K562 (cell line): ENCODE measurements at places on chromosomes 7 and 10.
A peak's percentile ranks its signal among the peaks of the same experiment; 100 is the strongest.

- DNase-seq = no peak
Observed at GRCh38 chr10:23525406-23525805, 86.5 kb downstream of the OTUD1 start.

DNA sequence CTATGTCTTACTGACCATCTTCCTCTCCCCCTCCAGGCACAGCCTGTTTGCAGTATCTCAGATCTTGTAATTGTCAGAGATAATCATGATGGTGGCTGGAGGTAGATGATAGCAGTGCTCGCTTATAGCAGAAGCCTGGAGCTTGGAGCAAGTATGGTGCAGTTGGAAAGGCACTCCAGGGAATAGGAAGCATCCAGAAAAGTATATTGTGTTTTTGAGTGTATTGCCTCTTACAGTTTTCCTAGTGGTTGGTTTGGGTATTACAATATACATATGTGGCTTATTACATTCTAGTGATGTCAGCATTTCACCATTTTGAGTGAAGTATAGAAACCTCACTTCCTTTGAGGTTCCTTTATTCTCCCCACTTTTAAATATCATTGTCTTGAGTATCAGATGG, 101.5 kb downstream of the STK31 start:
- peak; percentile 8 for DNase-seq

DNA sequence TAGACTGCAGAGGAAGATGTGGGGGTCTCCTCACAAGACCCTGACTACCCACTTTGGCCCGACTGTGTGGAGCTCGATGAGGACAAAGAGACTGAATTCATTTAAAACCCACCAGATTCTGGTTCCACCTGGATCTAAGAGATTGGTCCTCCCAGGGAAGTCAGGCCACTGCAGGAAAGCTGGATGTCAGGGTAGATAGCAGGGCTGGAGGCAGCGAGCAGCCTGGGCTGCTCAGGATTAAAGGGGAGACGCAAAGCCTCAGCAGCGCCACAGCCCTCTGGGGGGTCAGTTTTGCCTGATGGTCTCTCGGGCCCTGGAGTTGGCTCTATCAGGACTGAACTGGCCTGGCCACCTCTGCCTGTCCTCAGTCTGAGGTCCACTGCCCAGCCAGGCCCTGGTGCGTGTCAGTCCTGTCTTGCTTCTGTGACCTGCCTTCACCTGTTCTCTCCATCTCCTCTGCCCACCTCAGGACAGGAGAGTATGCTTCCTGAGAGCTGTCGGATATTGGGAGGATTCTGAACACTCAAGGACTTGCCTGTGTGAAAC, 12.2 kb upstream of the KLRG2 start:
- DNase-seq = no peak

DNA sequence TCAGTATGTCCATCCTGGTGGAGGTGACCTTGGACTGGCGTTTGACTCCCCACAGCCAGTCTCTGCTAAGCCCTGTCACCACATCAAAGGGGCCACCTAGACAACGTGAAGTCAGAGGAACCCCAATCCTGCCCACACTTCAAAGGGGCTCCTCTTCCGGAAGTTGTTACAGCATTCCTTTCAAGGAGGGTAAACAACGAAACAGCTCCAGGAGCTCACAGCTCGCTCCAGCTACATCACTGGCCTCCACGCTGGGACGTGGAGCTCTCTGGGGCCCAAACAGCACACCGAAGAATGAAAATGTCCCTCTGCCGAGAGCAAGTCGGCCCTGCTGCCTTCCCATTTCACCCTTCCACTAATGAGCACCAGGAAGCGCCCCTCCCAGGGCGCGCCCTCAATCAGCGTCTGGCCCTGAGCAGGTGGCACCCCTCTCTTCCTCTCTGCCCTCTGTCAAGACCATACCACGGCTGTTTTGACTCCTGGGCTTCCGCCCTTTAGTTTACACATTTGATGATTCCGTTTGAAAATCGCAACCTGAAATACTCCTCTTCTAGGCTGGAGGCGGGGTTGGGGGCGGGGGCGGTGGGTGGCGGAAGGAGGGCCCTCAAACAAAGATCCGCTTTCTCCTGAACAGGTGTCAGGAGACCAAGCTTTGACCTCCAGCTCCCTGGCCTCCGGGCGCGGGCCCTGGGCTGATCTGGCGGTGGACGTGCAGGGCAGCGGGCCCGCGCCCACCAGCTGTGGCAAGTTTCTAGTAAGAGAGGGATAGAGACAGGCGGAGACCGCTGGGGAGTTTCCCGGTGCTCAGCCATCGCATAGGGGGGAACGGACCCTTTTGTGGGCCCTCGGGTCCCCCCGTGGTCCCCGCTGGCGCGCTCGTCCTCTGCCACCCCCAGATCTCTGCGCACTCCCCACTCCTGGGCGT, 53.1 kb upstream of the KDM7A start:
- DNase-seq = no peak

GRCh38 chr7:50699143-50699542, 83.6 kb downstream of the GRB10 start:
- DNase-seq = no peak

- no peak for DNase-seq
Observed at GRCh38 chr7:55088620-55089019, 69.8 kb downstream of the EGFR start.

DNA sequence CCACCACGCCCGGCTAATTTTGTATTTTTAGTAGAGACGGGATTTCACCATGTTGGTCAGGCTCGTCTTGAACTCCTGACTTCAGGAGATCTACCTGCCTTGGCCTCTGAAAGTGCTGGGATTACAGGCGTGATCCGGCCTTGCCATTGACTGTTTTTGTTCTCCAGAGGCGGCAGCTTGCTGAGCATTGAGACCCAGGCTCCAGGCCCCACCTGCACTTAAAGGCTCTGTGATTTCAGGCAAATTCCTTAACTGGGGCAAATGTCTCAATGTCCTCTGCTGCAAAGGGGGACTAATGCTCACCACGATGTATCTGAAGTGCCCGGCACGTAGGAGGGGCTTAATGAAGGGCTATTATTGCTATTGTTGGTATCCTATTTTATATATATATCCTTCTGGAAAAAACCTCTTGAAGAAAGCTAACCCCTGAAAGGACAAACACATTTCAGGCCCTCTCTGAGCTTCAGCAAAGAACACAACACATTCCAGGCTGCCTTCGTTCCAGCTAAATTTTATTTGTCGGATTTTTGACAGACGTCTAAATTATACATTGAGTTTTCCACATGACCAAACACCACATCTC, 29.0 kb downstream of the TRIM8 start:
- DNase-seq = no peak

DNA sequence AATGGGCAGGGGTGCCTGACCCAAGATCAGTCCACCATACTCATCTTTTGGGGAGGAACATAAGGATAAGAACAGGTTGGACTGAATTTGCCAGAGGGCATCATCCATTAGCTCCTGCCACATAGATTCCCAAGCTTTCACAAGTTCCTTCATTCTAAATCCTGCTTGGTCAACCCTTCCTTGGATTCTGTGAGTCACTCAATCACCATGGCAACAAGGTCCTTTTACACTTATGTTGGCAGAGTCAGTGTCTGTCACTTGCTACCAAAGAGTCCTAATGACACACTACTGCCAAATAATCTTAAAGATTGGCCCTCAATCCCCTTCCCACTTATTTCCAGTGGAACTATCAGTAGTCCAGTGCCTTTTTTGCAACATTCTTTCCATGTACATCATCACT, 5.0 kb upstream of the LGI1 start:
- no peak for DNase-seq

- DNase-seq = no peak
Observed at GRCh38 chr7:64308016-64308270, 5.8 kb upstream of the ZNF736 start.

DNA sequence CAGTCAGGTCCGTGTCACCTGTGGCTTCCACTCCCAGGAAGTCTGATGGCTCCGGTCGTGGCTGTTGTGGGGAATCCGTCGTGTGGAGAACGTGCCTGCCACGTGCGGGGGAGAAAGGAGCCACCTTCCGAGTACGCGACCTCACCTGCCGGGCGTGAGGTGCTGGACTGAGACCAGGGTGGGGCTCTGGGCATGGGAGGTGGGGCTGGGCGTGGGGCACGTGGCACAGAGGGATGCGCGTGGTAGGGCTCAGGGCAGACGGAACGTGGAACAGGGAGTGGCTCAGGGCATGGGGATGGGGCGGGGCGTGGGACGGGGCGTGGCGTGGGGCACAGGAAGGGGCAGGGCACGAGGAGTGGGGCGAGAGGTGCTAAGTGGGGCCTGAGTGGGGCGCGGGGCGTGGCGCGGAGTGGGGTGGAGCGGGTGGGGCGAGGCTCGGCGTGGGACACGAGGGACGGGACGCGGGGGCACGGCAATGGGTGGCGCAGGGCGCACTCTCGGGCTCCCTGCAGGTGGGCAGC, 64.8 kb downstream of the C10orf143 start:
- no peak for DNase-seq

- no peak for DNase-seq
Observed at GRCh38 chr7:29287366-29287765, 92.8 kb downstream of the CHN2 start.

DNA sequence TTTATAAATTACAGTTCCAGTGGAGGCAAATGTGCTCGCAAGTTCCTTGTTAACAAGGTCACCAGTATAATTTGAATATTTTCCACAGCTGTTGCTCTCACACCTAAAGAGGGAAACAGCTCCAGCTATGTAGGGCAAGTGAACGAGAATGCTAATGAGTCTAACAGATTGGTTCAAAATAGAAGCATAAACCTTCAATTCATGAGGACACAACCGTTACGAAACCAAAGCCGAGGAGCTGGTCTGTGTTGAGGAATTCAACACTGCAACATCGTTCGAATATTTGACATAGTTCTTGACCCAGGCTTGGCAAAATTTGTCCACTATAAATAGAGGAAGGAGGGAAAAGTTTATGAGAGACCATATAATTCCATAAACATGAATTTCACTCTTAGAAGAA, 161.3 kb downstream of the KLF6 start:
- no peak for DNase-seq

GRCh38 chr7:68730964-68731363, 867.3 kb upstream of the AUTS2 start:
- DNase-seq = no peak

DNA sequence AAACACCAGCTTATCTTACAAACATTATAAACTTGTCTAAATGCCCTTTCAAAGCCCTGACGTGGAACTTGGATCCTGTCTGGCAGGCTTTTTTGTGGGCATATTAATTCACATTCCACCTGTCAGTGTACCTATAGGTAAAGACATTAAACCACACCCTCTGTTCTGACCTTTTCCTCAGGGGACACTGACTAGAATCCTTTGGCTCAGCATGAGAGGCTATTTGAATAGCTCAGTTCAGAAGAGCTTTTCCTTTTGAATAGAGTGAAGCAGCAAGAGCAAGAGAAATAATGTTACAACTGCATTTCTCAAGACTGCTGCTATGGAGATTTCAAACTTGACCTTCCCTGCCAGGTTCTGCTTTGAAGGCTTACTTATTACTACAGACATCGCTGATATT, 76.9 kb downstream of the CYP51A1 start:
- DNase-seq = no peak

DNA sequence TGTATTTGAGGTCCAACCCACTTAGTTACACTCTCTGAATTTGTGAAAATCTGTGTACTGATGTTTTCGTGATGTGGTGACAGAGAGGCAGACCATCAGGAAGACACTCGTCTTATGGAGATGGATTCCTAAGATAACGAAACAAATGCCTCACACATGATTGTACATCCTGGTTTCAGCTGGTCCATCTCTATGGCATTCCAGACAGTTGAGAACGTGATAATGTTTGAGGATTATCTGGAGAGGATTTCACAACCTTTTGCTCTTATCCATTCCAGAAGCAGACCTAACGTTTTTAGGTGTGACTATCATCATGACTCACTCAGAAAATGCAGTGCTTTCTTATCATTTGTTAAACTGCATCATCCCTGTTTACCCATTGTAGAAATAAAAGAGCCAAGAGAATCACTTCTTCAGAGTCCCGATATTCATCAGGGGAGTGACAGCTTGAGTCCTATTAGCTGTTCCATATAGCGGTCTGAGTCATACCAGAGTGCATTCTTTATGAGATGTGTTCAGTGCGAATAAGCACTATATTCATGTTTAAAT, 74.5 kb downstream of the BMPER start:
- no peak for DNase-seq

DNA sequence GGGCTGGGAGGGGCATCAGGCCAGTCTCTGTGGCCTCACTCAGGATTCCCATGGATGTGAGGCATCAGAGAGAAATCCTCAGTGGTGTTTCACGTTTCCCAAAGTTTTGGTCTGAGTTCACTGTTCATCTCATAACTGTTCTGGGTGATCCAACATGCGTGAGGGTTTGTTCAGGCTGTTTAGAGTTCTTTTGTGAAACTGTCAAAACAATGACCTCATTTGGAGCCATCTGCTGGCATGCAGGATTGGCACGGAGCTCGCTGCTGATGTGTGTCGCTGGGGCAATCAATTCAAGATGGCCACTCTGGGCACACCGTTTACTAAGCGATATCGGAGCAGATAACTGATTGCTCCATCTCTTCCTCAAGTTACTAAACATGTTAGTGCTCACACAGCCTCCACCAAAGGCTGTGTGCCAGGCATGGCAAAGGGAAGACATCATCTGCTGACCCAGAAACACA, 365.6 kb downstream of the WDR11 start:
- DNase-seq = no peak

GRCh38 chr10:29412485-29412884, 123.6 kb downstream of the LYZL1 start:
- no peak for DNase-seq

- DNase-seq = no peak
Observed at GRCh38 chr10:131724169-131724545, 176.7 kb upstream of the PPP2R2D start.

- no peak for DNase-seq
Observed at GRCh38 chr7:112880818-112881418, 90.7 kb upstream of the TMEM168 start.

GRCh38 chr10:81570878-81571794, 303.9 kb upstream of the NRG3 start:
- DNase-seq = no peak

DNA sequence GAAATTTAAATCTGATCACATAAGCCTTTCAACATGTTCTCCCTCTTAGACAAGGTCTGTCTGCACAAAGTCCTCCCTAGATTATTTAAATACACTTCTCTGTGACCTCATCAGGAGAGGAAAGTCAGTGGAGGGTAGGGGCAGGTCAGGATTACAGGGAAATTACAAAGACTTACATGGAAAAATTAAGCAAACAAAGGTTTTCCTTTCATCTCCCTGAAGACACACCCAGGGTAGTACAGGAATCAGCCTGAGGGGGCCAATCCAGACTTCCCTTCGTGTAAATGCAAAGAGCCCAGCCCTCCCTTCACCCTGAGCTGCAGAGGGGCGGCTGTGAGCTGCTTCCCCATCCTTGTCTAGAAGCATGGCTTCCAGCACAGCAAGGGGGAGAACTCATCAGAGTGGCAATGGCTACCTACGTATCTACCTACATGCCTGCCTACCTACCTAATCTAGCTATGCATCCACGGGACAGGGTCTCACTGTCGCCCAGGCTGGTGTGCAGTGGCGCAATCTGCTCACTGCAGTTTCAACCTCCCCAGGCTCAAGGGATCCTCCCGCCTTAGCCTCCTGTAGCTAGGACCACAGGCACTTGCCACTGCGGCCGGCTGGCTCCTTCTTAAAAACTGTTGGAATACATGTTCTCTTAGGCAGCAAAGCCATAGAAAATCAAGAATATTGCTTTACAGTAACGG, 33.2 kb downstream of the PITRM1 start:
- no peak for DNase-seq

GRCh38 chr7:138491612-138492386, 31.7 kb downstream of the TRIM24 start:
- no peak for DNase-seq

- DNase-seq = no peak
Observed at GRCh38 chr10:13803566-13804554, 217.1 kb downstream of the PRPF18 start.
